Activated T-helper 1 cell treated with anti-CD3 and anti-CD28 coated beads, Interleukin-2, amount 50 U/mL, for 16 hours (primary cell): ENCODE measurements at places on chromosomes 5 and 9.

- DNase-seq: no peak
Observed at GRCh38 chr5:165996201-165996875, 2295.1 kb upstream of the WWC1 start.

- DNase-seq: no peak
Observed at GRCh38 chr5:131496400-131496713, 138.7 kb downstream of the RAPGEF6 start.

- no peak for DNase-seq
Observed at GRCh38 chr9:109336409-109336808, 15.6 kb upstream of the EPB41L4B start.

DNA sequence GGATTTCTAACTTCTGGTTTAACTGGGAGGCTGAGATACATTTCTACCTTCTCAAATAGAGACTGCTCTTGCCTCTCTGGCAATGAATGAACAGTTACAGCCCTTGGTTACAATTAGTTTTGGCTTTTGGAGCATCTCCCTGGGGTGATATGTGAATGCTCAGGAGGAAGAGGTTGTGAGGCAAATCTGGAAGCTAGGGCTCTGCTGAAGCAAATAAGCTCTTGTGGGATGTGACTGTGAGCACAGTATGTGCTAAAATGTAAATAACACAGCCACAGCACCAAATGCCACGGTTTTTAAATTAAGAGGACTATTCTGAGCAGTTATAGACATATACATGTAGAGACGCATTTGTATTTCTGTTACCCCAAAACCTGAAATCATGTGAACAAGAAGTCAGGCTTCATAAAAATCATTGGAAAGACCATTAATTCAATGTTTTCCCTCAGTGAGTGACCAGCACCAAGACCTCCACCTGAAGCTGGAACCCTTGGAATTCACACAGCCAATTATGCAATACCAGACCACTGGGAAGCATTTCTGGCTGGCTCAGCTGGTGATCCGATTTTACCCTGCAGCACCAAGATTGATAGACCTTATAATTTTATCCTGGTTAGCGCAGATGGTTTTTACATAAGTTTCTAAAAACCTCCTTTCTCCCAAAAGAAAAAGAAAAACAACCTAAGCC is 3.0 kb upstream of the SLC44A1 start:
- DNase-seq: no peak

DNA sequence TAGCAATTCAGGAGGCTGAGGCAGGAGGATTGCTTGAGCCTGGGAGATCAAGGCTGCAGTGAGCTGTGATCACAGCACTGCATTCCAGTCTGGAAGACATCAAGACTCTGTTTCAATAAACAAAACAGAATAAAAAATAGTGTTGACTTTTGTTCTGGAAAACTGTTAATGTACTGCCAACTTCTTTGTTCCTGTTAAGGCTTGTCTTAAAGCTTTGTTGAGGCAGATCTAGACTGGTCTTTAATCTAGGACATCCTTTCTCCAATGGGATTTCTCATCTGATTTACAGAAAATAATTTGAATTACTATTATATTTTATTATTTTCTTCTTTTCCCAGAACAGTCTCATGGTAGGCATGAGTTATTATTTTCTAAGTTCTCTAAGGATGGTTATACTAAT is 26.0 kb downstream of the BDP1 start:
- no peak for DNase-seq

DNA sequence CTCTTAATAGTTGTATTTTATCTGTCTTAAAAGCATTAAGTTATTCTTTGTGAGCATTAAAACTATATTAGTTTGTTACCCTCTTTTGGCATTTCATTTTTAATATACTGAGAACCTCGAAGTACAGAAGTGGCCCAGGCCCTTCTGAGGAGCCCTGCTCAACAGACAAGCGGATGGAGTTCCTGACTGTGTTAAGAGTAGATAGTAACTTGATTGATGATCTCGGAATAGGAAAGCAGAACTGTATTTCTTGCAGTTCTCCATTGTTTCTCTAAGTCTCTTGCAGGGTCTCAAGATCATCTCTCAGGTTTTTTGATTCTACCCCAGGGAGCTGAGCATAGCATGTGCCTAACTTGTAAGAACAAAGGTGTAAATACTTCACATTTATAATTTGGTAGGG is 139.6 kb downstream of the SMARCA2 start:
- DNase-seq: no peak

DNA sequence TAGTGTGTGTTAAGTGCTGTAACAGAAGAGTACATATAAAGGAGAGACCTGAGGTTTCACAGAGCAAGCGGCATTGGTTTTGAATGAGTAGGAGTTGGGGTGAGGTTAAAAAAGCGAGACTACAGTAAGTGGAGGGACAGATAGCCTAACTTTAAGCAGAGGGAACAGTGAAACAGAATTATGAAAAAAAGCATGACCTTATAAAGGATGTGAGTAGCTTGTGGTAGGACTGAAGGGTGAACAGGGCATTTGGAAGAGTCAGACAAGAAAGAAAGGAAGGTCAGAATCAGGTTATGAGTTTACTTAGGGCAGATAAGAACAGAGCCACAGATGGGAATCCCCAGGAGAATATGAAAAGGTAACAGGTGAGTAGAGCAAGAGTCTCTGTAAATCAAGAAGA is 22.5 kb downstream of the MSANTD3 start:
- DNase-seq: no peak

DNA sequence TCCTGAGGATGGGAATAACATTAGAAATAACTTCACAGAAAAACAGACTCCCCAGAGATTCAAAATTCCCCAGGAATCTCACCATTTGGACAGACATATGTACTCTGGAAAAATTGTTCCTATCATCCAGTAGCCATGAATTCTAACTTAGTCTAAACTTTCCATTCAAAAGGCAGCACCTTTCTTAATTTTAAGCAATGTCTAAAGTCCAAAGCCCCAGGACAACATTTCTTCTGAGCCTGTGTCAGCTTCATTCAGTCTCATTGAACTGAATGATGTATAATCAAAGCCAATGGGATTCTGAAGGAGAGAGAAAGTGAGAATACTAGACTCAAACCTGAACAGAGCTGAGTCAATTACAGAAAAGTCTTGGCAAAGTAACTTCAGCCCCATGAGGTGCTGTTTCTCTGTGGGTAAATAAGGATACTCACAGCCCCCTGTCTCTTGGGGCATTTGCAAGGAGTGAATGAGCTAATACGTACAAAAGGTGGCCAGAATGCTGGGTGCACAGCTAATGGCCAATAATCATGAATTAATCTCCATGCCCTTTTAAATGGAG is 140.6 kb downstream of the SEMA5A start:
- DNase-seq: no peak

DNA sequence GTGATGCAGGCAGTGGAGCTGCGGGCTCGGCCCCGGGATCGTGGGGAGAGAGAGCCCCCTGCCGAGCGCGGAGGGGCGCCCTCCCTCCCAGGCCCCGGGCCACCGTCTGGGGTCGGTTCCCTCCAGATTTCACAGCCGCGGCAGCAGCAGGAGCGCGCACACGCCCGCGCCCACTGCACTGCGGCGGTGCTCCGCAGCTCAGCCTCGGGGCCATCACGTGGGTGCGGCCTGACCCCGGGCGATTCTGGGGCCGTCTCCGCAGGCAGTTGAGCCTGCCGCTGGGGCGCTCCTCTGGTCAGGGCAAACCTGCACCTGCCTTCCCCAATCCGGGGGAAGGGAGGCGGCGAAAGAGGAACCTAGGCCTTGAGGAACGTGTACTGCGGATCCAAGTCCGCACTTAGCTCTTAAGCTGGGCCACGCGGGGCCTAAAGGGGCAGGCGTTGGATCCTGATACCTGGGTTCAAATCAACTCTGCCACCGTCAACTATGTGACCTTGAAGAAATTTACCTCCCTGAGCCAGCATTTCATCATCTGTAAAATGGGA is 9.4 kb upstream of the DELE1 start:
- no peak for DNase-seq
